Epithelial cell of proximal tubule (primary cell): ENCODE measurements at places on chromosomes 1 and 21.

- no peak for DNase-seq
These were observed 350.5 kb upstream of the VAMP3 start for GRCh38 chr1:7420470-7421100.

DNA sequence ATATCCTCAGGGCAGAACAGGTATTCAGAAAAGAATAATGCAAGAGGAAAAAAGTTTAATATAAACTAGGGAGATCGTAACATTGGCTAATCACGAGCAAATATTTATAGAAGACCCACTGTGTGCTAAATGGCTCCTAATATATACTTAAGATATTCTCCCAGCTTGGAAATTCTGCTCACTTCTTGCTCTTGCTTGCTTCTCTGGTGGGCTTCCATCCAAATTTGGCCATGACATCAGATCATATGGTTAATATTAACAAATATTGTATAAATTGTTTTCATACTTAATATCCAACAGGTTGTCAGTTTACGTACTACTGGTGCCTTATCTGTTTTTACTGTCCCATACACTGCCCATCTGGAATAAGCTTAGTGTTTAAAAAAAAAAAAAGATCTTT, 1.1 kb downstream of the COX20 start:
- no peak for DNase-seq

DNA sequence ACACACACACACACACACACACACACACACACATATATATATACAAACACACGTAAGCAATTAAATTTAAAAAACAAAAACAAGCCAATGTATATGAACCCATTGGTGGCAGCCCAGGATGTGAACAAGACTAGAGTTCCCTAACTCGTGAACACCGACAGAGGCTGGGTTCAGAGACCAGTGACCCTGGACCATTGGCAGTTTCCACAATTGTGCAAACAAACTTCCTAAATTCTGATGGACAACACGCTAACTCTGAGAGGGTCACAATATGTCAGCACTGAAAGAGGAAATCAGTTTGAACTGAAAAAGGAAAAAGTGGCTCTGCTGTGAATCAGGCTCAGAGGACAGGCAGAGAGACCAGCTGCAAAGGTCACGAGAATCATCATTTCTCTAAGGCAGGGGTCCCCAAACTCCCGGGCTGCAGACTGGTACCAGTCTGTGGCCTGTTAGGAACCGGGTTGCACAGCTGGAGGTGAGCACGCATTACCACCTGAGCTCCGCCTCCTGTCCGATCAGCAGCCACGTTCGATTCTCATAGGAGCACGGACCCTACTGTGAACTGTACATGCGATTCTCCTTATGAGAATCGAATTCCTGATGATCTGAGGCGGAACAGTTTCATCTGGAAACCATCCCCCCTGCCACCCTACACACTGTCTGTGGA, 50.5 kb upstream of the ERO1B start:
- no peak for DNase-seq

DNA sequence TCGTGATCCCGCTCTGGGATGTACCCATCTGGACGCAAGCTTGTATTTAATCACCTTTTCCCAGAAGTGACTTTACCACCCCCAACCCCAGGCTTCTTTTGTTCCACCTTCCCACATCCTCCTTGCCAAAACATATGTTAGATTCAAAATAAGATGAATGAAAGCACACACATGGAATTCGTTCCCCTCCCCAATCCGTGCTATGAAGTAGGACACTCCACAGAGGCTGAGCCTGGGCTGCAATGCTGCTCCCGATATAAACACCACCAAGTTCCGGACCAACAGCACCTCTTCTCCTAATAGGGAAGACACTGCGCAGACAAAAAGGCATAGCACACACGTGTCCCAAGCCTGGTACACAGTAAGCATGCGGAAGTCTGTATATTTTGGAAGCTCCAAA, 86.1 kb downstream of the CLSTN1 start:
- DNase-seq: no peak

- no peak for DNase-seq
These were observed 187.4 kb downstream of the DISC1 start for GRCh38 chr1:231814021-231814420.

DNA sequence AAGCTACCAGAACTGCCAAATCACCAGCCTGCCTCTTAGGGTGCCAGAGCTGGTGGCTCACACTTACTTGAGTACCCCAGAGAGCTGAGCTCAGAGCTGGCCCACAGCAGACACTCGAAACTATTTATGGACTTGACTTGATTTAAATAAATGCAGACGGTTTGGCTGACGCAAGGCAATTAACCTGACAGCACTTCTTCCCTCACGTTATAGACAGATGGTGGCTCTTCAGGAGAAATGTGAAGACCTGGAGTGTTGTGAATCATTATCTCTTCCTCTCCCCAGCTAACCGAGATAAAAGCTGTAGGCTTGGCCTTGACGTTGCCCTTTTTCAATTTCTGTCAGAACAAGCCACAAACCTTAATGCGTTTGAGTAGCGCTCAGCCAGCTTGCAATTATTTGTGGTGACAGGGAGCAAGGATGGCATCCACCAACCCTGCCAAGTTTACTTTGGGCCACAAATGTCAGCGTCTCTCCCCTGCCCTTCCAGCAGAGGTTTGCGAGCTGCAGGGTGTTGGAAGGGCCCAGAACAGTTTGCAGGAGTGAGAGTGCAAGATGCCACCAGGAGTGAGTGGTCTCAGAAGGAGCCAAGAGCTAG, 34.0 kb upstream of the BCAR3 start:
- no peak for DNase-seq

- DNase-seq: no peak
These were observed 232.5 kb downstream of the TNR start for GRCh38 chr1:175510914-175511313.

- DNase-seq: no peak
These were observed 479.0 kb downstream of the PTBP2 start for GRCh38 chr1:97200595-97200994.

DNA sequence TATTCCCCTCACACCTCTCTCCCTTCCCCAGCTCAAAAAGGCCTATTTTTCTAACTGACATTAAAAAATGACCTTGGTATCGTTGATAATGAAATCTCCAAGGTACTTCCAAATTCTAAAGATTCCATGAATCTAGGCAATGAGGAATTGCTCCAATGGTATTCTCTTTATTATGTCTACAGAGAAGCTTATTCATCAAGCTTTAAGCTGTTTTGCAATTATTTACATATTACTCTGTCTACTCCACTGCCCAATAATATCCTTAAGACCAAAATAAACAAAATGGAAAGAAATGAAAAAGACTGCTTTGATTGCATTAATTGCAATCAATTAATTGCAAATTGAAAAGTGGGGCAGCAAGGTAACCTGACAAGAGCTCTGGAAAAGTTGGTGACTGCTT, 7.9 kb downstream of the PLPP3 start:
- no peak for DNase-seq

DNA sequence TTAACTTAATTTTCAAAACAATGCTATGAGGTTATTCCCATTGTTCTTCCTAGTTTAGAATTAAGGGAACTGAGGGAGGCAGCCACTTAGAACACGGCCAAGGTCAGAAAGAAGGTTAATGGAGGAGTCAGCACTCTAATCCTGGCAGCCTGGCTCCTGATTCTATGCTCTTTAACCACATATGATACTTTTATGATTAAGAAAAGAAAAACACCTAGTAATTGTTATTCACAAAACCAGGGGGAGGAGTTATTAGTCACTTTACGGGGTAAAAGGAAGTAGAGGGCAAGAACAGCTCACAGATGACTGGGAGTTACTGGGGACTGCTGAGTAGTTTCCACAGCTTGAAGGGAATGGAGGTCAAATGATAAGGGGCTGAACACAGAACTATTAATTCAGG, 38.6 kb downstream of the GADD45A start:
- no peak for DNase-seq

GRCh38 chr21:35170244-35170643, 121.1 kb upstream of the RUNX1 start:
- no peak for DNase-seq

- DNase-seq: no peak
These were observed at the start of gene GSTM3 for GRCh38 chr1:109740615-109741373. Gene GSTM3, minus strand, starts transcription at chr1:109741038. Its CDS starts 751 bp downstream, at chr1:109740287.

GRCh38 chr1:196376630-196377328, 231.5 kb downstream of the KCNT2 start:
- DNase-seq: no peak

GRCh38 chr1:236736761-236737160, 50.5 kb downstream of the ACTN2 start:
- DNase-seq: no peak

- no peak for DNase-seq
These were observed 41.3 kb upstream of the TRIM45 start for GRCh38 chr1:117162816-117163215.

DNA sequence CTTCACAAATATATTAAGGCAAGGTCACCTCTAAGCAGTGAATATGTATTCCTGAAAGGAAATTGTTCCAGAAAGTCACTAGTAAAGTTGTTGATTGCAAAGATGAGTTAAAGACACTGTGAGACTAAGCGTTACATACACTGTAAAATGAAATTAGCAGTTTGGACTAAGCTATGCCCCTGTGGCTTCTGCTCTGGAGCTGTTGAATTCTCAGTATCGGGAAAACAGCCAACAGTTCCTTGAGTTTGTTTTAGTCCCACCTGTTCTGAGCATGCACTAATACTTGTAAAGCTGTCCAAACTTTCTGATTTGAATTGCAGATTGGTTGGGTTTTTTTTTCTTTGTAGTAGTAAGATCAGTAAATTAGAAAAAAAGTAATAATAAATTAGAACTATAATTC, 21.0 kb downstream of the ANGPTL1 start:
- DNase-seq: no peak

- DNase-seq: no peak
These were observed 159.0 kb downstream of the BARHL2 start for GRCh38 chr1:90558126-90558525.

- no peak for DNase-seq
These were observed 137.8 kb upstream of the RAB4A start for GRCh38 chr1:229133151-229133550.

- DNase-seq: no peak
These were observed 2.6 kb upstream of the TSPAN1 start for GRCh38 chr1:46172321-46172720.

- no peak for DNase-seq
These were observed 222.7 kb downstream of the PTPRU start for GRCh38 chr1:29458737-29459619.

DNA sequence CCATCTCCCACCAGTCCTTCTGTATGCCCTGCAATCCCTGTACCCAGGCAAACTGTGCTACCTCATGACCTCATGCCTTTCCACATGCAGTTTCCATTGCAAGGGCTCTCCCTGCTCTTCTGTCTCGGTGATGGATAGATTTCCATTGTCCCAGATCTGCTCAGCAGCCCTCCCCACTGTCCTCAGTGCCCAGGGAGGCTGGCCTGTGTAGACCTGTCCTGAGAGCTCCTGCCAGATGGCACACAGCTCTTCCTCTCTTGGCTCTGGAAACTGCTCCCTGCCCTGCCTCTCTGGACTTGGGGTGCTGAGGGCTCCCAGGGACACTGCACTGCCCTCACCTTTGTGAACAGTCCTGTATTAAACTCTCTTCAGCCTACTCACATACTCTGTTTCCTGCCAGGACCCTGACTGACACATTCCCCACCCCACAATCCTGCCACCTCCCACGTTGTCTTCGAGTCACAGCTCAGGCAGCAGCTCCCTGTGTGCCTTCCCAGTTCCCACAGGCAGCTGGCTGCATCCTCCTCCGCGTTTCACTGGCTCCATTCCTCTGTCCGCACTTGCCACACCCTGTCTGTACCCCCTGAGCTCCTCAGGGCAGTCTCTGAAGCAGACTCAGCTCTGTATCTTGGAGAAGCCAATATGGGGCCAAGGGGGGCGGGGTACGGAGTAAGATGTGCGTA, 57.0 kb downstream of the SPATA46 start:
- no peak for DNase-seq

DNA sequence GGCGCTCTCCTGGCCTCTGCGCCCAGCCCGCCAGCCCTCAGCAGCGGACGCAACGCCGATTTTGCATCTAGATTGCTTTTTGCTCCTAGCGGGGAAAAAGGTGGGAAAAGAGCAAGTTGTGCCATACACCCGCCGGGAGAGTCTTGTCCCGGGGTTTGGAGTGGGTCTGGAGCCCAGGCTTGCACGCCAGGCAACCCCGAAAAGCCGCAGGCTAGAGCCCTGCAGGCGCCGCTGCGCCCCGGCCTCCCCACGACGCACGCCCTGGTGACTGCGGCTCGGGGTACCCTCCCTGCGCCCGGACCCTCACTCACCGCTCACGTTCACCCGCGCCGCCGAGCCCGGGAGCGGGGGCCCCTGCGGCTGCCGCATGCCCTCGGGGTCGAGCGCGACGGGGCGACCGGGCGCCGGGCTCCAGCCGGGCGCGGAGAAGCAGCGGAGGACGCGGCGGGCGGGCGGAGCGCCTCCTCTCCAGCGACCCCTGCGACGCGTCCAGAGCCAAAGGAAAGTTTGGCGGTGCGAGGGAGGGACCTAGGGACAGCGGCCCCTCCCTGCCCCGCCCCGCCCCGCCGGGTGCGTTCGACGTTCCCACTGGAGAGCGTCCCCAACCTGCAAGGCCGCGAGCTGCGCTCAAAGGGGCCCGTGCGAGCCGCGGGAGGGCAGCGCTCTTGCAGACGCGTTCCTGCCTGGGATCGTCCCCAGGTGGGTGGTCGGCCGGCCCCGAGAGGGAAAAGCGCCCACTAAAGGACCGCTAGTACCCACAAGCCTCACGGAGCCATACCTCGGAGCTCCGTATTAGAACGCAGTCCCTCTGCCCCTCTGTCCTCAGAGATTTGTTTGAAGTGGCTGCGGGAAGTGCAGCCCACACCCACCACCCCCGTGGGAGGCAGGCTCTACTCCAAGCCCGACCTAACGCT, at the start of gene LPAR3:
TSS of gene LPAR3 (minus strand) at position 502 of the 914 bp plus-strand sequence. CDS start 27,086 bp downstream, outside the sequence.
- no peak for DNase-seq

GRCh38 chr1:23215751-23216449, 1.4 kb downstream of the HTR1D start:
- DNase-seq: no peak

DNA sequence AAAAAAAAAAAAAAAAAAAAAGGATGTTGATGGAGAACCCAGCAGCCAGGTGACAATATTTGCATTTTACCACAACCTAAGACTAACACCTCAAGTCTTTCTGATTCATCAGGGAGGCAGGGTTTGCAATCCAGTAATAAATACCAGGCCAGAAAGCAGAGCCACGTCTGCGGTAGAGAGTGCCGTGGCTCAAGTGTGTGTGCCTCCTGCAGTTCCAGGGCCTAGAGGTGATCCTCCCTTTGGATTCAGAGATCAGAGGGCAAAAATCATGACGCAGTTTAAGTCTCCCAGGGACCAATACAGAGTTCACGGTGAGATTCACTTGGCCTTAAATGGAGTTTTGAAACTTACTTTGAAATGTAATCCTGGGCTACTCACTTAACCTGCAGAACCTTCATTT, 34.9 kb downstream of the TMCO4 start:
- peak; percentile 59 for DNase-seq

GRCh38 chr1:89545264-89546038, 20.8 kb downstream of the LRRC8B start:
- DNase-seq: no peak

- no peak for DNase-seq
These were observed 39.2 kb downstream of the HLX start for GRCh38 chr1:220918285-220918951.
